ENCODE measurements at places on chromosomes 6 and 20. TPM values are rescaled to one million over a fixed set of nuclear protein-coding genes. Genes with fewer than 3 reads are reported as not detected.

The AHI1 gene
- 24.9 TPM for total RNA-seq

The HUS1B gene
- 0.70 TPM for total RNA-seq

The TSHZ2 gene
- 0.07 TPM for total RNA-seq

The GRM4 gene
- total RNA-seq, result 9.1 TPM

The TFAP2D gene
- total RNA-seq, result not detected

The ASIP gene
- total RNA-seq, result not detected

The KCNQ5 gene
- total RNA-seq, result 2.4 TPM

The PHACTR3 gene
- total RNA-seq, result not detected

The SLC2A10 gene
- total RNA-seq, result 12.4 TPM

The STMND1 gene
- not detected for total RNA-seq

The TMEM151B gene
- total RNA-seq, result 0.51 TPM

The PMEPA1 gene
- total RNA-seq, result 18.8 TPM

The DNAJC5 gene
- total RNA-seq, result 25.1 TPM

The XKR7 gene
- total RNA-seq, result 3.1 TPM

The SRMS gene
- total RNA-seq, result not detected

The AGPAT4 gene
- total RNA-seq, result 61.1 TPM

The EPPIN gene
- total RNA-seq, result 0.18 TPM

The TRIM15 gene
- not detected for total RNA-seq

The POU3F2 gene
- not detected for total RNA-seq

The SOX18 gene
- total RNA-seq, result 2.3 TPM

The MYB gene
- 1.5 TPM for total RNA-seq

The CDK19 gene
- 17.0 TPM for total RNA-seq

The BTN2A1 gene
- total RNA-seq, result 15.0 TPM

The ZNF343 gene
- 5.6 TPM for total RNA-seq

The REM1 gene
- total RNA-seq, result not detected

The MOG gene
- total RNA-seq, result 0.45 TPM

The TULP1 gene
- 3.5 TPM for total RNA-seq

The RBM12 gene
- 107 TPM for total RNA-seq

The SLC35D3 gene
- 0.44 TPM for total RNA-seq

The PSORS1C1 gene
- 0.44 TPM for total RNA-seq

The FOXA2 gene
- total RNA-seq, result 123 TPM

The TINAG gene
- total RNA-seq, result not detected

The TAGAP gene
- total RNA-seq, result not detected

The WFDC12 gene
- total RNA-seq, result not detected

The MUC21 gene
- total RNA-seq, result not detected

The NINL gene
- total RNA-seq, result 105 TPM

The GSTA3 gene
- not detected for total RNA-seq

The SNAP25 gene
- not detected for total RNA-seq
